Activated B cell treated with CpG ODN at 0.5 μM for 24 hours (primary cell): ENCODE measurements at places on chromosomes 1 and 21. TPM values are rescaled to one million over a fixed set of nuclear protein-coding genes. Genes with fewer than 3 reads are reported as not detected.

DNA sequence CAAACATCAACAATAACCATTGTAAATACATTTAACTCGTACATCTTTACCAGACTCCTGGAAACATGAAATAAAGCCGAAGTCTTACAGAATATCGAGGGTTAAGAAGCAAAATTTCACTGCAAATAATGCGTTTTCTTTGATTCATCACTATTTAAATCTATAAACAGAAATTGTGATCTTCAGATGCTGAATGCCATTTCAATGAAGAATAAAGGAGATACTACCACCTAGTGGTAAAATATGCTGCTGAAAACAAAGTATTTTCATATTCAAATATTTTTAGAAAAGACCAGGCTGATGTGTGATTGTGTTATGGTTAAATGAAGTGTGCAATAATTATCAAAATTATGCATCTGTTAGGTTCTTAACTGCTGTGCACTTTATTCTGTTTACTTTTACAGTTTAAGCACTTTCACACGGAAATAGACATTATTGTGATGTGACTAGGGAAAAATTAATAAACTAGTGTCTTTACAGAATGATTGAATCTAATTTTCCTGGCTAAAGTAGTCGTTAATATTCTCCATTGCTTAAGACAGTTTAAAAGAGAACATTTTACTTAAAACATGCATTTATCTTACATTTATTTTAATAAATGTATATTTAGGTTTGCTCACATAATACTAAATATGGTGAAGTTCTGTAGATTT is 1093.1 kb downstream of the MRPL39 start:
- no peaks in the 10 kb centered on the region for H3K4me1 ChIP-seq
- H3K4me3 ChIP-seq: no peak overlapping the region
- H3K27me3 ChIP-seq: no peaks in the 10 kb centered on the region

The BRDT gene
- total RNA-seq: not detected in 2 replicates

DNA sequence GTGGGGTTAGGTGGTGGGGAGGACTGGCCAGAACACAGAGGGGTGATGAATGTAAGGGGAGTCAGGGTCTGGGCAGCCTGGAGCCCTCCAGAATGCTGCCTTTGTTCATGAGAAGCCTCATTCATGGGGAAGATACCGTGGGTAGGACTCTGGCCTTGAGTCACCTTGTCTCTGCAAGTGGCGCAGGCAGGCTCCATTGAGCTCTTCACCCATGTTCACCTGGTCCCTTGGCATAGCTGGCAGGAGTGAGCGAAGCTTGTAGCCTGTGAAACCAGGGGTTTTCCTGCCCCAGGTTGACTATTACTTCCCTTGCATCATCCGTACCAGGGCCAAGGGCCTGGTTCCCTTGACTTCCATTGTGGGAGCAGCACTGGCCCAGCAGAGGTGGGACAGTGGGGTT is 25.8 kb downstream of the SOX13 start:
- no peak overlapping the region for H3K4me3 ChIP-seq
- DNase-seq: no peak
- peaks cover 16% of the 10 kb centered on the region for H3K4me1 ChIP-seq
- peaks cover 15% of the 10 kb centered on the region for H3K27me3 ChIP-seq
- no peaks in the 10 kb centered on the region for H3K36me3 ChIP-seq
- no peak overlapping the region for H3K27ac ChIP-seq

The ALX3 gene
- total RNA-seq: not detected in 2 replicates

GRCh38 chr1:153533689-153534201 is 2.0 kb downstream of the S100A6 start:
- no peak overlapping the region for H3K4me3 ChIP-seq
- H3K36me3 ChIP-seq: peaks cover 10% of the 10 kb centered on the region
- H3K4me1 ChIP-seq: peaks cover 45% of the 10 kb centered on the region
- H3K27ac ChIP-seq: peak overlapping the region; percentile 24
- DNase-seq: no peak
- no peaks in the 10 kb centered on the region for H3K27me3 ChIP-seq

GRCh38 chr1:36420409-36420808 is 22.7 kb upstream of the LSM10 start:
- peak overlapping the region; percentile 20 for H3K4me3 ChIP-seq
- H3K4me1 ChIP-seq: peaks cover 7% of the 10 kb centered on the region

DNA sequence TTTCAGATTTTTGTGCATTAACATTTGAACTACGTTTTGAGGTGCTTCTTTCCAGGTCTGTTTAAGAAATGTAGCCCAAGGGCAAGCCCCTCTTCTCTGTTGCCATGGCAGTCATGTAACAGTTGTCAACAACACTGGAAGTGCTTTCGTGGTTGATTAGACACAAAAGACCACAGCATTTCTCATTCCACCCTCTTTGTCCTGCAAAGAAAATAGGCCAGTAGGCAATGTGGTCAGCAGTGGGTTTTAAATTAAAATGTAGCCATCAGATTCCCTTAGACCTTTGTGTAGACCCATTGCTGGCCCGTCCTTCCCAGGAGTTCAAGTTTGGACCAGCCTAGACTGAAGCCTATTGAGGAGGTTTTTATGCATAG is 35.4 kb downstream of the VANGL1 start:
- peaks cover 8% of the 10 kb centered on the region for H3K4me1 ChIP-seq
- H3K27me3 ChIP-seq: no peaks in the 10 kb centered on the region
- no peak for DNase-seq

DNA sequence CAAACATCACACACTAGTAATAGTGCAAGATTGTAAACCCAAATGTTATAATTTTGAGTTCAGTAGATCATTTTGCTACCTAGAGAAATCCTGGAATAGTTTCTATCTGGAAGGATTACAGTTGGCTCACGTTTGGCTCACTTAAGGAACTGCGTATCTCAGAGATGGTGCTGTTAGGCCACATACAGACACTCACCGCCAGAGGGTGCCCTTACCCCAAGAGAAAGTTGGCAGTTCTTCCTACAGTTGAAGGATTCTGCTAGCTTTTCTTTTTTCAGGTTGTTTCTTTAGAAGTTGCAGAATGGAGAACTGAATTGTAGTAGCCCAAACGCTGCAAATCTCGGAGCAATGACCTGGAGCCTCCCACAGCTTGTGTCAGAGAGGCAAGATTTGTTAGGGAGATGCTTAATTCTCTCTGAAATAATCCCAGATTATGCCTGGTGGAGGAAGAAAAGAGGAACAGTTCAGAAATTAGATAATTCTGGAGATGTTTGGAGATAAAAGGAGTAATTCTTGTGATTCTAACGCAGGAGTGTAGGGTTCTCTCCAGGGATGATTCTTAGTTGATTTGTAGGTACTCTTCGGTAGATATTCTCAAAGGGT is 87.9 kb upstream of the PAPPA2 start:
- no peaks in the 10 kb centered on the region for H3K36me3 ChIP-seq
- H3K27ac ChIP-seq: no peak overlapping the region
- H3K4me1 ChIP-seq: no peaks in the 10 kb centered on the region
- H3K27me3 ChIP-seq: peaks cover 6% of the 10 kb centered on the region
- DNase-seq: peak; percentile 22

The MMEL1 gene
- not detected in 2 replicates for total RNA-seq

The LCE1E gene
- total RNA-seq: not detected in 2 replicates

DNA sequence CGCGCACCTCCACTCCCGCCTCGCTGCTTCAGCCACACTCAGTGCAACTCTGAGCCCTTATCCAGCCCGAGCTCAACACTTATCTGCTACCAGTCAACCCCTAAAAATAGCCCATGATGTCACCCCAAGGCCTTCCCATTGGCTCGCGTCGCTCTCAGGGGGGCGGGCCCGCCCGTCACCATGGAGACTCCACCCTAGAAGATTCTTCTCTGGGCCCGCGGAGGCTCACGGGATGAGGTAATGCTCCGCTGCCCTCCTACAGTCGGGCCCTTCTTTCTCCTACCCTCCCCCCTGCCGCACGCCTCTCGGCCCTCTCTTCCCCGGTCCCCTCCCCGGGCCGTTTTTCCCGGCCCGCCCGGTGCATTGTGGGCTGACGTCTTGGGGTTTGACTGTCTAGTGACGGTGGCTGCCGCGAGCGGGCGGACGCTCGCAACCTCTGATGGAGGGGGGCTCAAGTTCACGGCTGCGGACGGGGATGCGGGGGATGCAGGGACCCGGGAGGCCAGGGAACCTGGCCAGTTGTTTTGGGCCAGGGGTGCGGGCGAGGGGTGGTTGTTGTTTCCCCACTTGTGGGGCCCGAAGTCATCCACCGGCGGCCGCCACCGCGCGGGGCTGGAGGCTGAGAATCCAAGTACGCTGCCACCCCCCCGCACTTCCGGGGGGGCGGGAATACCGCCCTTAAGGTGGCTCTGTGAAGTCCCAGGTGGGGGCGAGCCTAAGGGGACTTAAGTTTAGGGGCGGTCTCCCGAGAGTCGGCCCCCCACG is at the start of gene JUN:
Gene JUN, minus strand, starts transcription at position 55 of the 765 bp plus-strand sequence. CDS start 977 bp downstream, outside the sequence.
- H3K36me3 ChIP-seq: peaks cover 52% of the 10 kb centered on the region
- peak within 1 kb of the TSS; percentile 96 for H3K4me3 ChIP-seq
- no peaks in the 10 kb centered on the region for H3K27me3 ChIP-seq
- H3K27ac ChIP-seq: peak within 1 kb of the TSS; percentile 99

DNA sequence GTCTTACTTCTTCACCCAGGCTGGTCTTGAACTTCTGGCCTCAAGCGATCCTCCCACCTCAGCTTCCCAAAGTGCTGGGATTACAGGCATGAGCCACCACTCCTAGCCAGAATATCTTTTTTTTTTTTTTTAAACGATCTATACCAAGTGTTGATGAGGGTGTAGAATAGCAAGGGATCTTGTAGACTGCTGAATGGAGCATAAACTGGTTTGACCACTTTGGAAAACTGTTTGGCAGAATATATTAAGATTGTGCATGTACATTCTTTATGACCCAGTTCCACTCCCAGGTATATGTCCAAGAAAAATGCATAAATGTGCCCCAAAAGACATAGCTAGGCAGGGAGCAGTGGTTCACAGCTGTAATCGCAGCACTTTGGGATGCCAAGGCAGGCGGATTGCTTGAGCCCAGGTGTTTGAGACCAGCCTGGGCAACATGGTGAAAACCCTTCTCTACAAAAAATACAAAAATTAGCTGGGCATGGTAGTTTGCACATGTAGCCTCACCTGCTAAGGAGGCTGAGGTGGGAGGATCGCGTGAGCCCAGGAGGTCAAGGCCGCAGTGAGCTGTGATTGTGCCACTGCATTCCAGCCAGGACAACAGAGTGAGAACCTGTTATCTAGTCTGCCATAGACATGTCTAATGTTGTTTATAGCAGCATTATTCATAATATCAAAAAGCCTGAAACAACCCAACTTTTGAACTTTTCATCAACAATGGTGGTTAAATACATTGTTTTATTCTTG is 184.0 kb downstream of the VPS13D start:
- no peaks in the 10 kb centered on the region for H3K27me3 ChIP-seq
- H3K4me3 ChIP-seq: no peak overlapping the region
- no peak for DNase-seq

The CNR2 gene
- 44.5 and 51.0 TPM in 2 replicates for total RNA-seq

GRCh38 chr1:5341471-5341870 is 650.8 kb downstream of the NPHP4 start:
- no peak overlapping the region for H3K4me3 ChIP-seq
- no peak for DNase-seq
- H3K27ac ChIP-seq: no peak overlapping the region
- no peaks in the 10 kb centered on the region for H3K36me3 ChIP-seq

DNA sequence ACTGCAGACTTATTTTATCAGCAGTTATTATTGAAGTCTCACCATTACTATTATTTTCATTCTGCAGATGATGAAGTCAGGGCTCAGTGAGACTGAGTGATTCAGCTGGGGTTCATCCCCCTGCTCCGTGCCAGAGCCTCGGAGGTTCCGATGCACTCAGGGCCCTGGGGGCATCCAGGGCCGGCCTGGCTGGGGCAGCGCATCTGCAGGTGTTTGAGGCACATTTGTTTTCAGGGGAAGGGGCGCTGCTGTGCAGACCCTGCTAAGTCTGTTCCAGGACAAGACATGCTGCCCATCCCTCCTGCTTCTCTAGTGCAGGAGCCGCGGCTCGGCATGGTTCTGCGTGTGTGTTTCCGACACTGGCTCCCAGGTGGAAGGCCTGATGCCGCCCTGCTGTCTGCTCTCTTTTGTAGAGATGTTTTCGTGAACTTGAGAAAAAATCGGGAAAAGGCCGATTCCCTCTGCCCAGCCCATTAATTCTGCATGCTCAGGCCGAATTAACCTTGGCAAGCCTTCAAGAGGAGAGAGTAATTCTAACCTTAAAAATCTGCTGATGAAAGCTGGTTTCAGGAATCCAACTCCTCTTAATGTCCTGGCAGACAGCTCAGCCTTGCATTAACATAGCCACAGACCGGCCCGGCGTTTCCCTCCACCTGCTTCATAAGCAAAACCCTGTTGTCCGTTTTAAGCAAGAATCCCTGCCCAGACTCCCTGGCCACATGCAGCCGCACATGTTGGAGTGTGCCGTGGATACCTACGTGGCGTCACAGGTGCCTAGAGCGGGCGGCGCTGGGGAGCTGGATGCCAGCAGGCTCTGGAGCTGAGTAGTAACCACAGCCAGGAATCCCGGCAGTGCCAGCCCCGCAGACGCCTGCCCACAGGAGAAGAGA is 316.0 kb upstream of the VAMP3 start:
- DNase-seq: no peak
- H3K27me3 ChIP-seq: peaks cover 2% of the 10 kb centered on the region
- no peaks in the 10 kb centered on the region for H3K36me3 ChIP-seq

The TBX19 gene
- total RNA-seq: 2.7 and 4.7 TPM in 2 replicates

The KRTAP21-2 gene
- total RNA-seq: not detected in 2 replicates

DNA sequence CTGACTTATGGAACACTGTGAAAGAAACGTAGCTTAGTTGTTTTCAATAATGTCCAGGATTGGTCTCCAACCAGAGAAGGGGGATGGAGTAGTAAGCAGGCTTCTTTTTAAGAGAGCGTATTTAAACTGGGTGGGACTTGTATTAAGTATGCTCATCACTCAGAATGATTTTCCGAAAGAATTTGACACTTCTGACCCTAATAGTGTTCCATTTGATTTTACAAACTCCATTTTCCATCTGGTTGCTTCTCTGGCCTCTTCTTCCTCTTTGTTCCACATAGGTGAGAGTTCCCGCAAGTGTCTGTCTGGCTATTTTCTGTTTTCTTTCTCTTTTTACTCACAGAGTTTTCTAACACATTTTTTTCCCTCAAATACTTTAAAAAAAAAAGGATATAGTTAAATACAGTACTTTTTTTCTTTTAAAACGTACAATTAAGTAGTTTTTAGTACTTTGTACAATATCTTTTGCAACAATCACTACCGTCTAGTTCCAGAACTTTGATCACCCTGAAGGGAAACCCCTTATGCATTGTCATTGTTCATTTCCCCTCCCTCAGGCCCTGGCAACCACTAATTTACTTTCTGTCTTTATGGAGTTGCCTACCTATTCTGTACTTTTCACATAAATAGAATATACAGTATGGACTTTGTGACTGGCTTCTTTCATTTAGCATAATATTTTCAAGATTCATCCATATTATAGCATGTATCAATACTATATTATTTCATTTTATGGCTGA is 67.0 kb downstream of the RASAL2 start:
- H3K4me1 ChIP-seq: no peaks in the 10 kb centered on the region
- H3K27me3 ChIP-seq: peaks cover 7% of the 10 kb centered on the region
- no peak for DNase-seq
- H3K27ac ChIP-seq: no peak overlapping the region
